ENCODE measurements at places on chromosomes 7 and 10.

GRCh38 chr10:104291439-104291951, 22.5 kb downstream of the GSTO2 start:
- peak; percentile 79 for DNase-seq

DNA sequence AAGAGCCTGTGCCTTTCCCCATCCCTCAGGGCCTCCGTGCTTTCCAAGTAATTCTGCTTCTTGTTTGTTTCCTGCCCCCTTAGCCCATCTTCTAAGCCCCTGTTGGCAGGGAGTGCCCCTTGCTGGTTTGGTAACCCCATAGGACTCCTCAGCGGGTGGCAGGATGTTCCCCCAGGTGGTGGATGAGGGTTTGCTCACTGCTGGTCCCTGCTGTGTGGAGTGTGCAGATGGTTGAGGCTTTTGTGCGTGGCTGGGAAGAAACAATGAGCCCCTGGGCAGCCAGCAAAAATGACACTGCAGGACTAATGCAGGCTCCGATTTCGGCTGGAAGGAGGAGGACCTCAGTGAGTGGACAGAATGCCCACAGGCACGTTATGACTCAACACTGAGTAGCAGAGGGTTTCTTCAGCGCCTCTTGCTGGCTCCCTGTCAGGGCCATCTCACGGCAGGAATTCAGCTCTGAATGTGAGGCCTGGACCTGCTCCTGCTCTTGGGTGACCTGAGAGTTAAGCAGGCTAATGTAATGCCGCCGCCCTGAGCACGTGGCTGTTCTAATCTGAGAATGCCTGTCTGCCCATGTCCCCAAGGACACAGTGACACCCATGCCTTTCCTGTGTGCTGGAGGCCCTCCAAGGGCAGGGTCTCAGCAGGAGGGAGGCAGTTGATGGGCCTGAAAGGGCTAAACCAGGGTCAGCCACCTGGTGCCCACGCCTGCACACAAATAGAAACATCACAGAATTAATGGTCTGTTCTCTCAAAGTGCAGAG, 16.6 kb downstream of the BAG3 start:
- DNase-seq: no peak

DNA sequence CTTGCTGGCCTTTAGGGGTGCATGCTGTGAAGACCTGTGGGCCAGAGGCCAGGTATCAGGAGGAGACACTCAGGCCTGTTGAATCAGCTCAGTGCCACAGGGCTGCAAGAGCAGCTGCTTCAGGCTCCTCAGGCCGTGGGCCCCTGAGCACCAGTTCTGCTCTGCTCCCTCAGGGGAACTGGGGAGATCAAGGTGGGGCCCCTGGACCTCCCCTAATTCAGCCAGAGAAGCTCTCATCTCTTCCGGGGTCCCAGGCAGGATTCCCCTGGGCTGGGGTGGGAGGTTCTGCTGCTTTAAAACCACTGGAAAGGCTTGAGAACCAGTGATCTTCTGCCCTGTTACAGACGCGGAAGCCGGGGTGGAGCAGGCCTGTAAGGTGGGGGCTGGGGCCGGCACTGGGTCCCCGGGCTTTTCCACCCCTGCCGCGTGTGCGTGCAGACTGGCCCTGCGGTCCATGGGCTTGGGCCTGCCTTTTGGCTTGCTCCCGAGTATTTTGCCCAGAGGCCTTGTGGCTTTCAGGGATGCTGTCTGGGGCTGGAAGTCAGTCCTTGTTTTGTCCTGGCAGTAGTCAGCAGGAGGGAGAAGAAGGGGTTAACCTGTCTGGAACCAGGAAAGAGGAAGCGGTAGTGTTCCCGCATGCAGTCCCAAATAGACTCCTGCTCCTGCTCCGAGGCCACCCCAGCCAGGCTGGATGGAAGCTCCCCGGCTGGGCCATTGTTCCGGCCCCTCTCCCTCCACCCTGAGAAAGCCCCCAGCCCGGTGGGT, 74.3 kb downstream of the LHPP start:
- DNase-seq: no peak

DNA sequence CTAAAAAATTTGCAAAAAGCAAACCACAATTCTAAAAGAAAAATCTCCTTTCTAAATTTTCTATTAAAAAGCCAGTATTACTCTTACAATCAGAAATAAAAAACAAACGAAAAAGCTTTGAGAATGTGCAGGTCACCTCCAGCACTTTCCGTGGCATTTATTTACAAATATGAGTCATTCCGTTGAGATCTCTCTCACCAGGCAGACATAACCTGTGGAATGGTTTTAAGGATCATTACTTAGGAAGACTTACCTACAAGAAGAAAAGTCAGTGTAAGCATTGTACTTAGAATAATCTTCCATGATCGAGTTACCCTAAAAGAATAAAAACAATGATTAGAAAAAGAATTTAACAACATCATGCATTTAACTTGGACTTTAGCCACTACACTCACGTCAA, 3.3 kb downstream of the SUN3 start:
- no peak for DNase-seq

DNA sequence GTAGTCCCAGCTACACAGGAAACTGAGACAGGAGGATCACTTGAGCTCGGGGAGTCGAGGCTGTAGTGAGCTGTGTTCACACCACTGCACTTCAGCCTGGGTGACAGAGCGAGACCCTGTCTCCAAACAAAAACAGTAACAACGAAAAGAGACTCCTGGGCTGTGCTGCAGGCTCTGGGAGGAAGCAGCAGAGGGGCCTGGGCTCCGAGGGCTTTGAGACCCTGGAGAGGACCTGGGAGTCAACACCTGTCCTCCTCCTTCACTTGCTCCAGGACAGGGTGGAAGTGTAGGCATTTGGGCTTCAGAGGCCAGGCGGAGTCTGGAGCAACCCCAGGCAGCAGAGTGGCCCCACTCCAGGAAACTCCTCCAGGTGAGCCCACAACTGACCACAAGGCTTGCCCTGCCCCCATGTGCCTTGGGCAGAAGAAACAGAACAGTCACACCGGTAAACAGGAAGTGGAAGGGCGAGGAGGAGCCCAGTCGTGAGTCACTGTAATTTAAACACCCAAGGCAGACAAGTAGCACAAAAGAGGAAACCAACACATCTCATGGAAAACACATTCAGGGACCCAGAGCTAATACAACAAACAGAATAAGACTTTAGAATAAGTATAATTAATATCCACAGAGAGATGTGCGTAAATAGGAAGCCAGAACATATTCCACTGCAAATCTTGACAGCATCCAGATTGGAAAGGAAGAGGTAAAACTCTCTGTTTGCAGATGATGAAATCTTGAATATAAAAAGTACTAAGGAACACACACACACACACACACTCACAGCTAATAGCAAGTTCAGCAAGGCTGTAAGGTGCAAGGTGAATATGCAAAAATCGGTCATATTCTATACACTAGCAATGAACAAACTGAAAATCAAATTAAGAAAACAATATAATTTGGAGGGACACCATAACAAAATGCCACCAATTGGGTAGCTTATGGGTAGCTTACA, 20.5 kb upstream of the RASGEF1A start:
- peak; percentile 16 for DNase-seq

- DNase-seq: no peak
Observed at GRCh38 chr7:128322040-128322643, 21.6 kb downstream of the RBM28 start.

- no peak for DNase-seq
Observed at GRCh38 chr10:43110338-43111071, 27.7 kb upstream of the CSGALNACT2 start.

DNA sequence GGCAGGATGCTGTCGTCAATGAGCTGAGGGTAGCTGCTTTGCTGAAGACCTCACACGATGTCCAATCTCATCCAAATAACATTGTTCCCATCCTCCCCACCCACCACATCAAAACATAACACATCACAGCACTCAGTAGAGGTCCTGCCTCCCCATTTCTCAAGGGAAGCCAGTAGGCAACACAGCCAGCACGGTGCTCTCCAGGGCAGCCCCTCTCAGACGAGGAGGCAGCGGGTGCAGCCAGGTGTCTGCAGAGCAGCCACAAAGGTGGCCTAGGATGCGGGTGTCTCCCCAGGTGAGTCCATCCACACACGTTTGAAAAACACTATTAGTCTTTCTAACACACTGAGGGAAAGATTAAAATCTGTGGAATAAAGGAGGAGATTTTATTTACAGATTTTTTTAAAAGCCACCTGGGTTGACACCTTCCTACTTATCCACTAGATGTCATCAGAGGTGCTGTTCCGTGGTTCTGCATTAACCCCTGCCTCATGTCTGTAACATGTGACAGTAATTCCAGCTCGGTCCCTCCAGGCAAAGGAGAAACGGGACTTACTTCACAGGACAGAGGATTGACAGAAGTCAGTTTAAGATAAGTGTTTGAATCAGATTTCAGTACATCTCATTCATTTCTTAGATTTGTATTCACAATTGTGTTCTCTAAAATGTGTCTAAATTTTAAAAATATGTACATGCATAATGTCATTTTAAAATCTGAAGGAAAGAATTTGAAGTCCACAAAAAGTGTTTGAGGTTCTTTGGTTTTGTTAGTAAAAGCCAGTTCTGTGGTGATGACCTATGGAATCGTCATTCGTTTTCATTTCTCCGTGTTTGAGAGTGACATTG, 68.0 kb downstream of the LANCL2 start:
- DNase-seq: no peak

- DNase-seq: no peak
Observed at GRCh38 chr7:142228537-142229104, 29.2 kb downstream of the PRSS58 start.

GRCh38 chr7:157506268-157506667, 169.5 kb downstream of the DNAJB6 start:
- no peak for DNase-seq

DNA sequence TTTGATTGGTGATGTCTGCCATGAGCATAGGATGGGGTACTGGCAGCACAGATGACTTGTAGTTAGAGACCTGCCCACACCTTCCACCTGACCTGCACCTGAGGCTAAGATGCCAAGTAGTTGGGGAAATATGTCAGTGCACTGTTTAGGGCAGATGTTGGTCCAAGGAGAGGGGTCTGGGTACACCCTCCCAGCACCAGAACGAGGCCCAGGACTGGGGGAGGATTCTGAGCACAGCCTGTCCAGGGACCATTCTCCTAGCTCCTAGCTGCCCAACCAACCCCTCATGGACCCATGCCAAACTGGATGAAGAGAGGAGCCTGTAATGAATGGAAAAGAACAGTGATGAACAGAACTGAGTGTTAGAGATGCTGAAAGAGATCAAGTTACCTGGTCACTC, 28.0 kb downstream of the FRMPD2 start:
- DNase-seq: no peak

DNA sequence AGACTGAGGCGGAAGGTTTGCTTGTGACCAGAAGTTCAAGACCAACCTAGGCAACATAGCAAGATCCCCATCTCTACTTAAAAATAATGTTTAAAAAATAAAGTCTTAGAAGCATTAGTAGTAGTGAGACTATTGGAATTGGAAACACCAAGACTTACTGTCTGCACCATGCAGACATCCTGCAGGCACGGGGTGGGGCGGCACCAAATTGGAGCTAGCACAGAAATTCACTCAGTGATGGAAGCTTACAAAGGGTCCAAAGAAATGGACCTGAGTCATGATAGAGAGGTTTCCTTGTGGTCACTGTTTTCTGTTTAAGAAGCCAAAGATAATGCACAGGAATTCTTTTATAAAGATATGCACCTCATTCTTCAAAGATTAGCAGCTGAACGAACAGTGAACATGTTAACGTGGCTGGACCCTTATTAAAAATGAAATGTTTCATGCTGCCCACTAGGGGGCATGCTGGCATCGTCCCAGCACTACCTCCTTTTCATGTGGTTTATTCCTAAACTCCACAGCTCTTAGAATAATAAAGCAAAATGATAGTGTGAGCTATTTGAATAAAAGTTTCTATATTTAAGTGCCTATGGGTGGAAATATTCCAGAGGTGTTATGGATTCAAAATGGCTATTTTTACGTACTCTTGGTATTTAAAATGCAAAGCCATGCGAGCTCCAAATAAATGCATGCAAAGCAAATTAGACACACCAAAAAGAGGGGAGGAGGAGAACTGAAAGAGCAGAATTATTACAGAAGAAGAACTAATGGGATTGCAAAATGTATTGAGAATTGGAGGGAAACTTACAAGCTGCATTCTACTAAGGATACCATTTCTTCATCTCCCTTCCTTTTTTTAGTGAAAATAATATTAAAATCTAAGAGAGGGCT, 28.6 kb downstream of the PDSS1 start:
- peak; percentile 14 for DNase-seq

DNA sequence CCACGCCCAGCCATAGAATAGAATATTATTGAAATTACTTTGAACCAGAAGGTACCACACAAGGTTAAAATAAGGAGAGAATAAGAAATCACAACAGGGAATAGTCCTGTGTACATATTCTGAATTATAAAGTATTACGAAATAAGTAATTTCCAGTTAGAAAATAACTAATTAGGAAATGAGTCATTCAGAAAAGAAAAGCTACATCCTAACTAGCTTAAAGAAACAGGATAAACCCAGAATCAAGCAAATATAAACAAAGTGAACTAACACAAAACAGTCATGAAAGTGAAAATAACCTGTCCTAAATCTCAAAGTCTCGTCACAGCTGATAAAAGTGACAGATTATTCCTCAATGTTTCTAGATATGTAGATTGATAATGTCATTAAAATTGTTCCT, 74.8 kb upstream of the NEBL start:
- DNase-seq: no peak

GRCh38 chr10:106424054-106424453, 740.5 kb downstream of the SORCS1 start:
- DNase-seq: no peak

GRCh38 chr7:78780560-78780959, 672.9 kb downstream of the MAGI2 start:
- no peak for DNase-seq

All from stimulated activated CD8-positive, alpha-beta memory T cell treated with anti-CD3 and anti-CD28 coated beads, Interleukin-15, amount 100 ng/mL, for 1 hour (primary cell).